NCI-H2029 (cell line): ENCODE measurements at places on chromosomes 5 and 9.
A peak's percentile ranks its signal among the peaks of the same experiment; 100 is the strongest.

- no peak for DNase-seq
Measured at GRCh38 chr5:128009403-128009802, 74.2 kb upstream of the SLC12A2 start.

- DNase-seq = no peak
Measured at GRCh38 chr9:92463387-92463786, 18.9 kb downstream of the ASPN start.

- no peak for DNase-seq
Measured at GRCh38 chr9:1916095-1916494, 99.1 kb upstream of the SMARCA2 start.

DNA sequence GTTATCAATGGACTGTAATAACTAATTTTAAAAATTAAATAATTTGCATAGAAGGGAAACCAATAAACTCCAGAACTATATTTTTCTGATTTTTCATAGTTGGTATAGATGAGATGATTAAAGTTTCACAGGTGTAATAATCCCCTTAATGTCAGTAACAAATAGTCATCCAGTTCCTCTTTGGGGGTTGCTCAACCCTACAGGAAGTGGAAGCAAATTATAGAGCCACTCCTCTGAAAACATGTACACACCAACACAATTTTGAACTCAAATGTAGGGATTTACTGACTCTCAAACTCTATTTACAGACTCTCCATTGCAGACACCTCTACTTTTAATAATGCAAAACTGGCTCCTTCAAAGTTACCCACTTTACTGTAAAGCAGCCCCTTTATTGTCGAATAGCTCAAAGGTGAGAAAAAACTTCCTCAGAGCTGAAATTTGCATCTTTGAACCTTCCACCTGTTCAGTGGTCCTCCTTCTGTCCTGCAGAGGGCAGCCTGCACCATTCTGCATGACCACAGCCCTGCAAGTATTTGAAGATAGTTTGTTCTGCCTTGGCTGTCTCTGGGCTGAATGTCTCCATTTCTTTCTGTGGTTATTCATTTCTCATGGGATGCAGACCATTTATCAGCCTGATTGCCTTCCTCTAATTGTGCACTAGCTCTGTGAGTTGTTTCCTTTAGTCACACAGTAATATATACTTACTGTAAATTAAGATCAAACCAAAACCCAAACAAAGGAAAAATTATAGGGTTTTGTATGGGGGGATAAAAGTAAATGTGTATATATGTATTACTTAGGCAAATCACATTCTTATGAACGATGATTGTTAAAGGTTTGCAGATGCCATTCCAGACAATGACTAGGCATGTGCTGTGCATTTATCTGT lies 383.2 kb upstream of the SGCD start:
- peak; percentile 33 for DNase-seq

- DNase-seq = no peak
Measured at GRCh38 chr5:8857051-8857450, 688.8 kb downstream of the SEMA5A start.

- no peak for DNase-seq
Measured at GRCh38 chr5:120014535-120014934, 385.2 kb downstream of the FAM170A start.

GRCh38 chr5:19739671-19740070 lies 248.3 kb downstream of the CDH18 start:
- DNase-seq = no peak

DNA sequence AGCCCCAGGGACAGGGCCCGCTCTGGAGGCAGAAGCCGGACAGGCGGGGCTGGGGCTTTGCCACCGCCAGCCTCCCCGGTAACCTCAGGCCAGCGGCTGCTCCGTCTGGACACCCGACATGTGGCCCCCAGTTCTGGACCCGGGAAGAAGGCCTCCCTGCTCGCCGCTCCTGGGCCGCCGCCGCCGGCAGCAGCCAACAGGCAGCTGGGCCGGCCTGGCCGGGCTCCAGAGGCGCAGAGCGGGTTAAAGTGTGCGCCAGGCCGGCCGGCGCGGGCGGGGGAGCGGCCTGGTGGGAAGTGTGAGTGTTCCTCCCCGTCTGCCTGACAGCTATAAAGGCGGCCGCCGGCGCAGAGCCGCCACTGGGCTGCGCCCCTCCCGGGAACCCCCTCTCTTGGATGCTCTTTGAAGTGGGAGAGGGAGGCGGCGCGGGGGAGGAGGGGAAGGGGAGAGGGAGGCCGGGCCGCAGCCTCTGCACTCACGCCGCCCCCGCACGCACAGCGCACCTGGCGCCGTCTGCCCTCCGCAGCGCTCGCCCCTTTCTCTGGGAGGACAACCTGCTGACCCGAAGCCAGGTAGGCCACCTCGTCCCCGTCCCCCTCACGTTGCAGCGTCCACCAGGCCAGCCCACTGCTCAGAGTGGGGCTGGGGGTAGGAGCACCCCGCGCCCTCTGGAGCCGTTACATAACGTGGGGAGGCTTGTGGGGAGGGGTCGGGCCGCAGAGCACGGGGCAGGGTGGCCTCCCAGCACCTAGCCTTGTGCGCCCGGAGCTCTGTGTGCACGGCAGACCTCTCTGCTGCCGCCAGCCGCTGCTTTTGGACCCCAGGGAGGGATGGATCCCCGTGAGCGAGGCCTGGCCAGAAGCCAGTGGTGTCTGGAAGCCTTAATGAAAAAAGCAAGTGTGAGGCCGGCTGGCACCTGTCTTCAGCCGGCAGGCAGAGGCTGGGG lies at the start of gene ADAMTSL2:
TSS of gene ADAMTSL2 (plus strand) at position 359 of the 946 bp plus-strand sequence. CDS start 2,009 bp downstream, outside the sequence.
- peak; percentile 79 for DNase-seq
